ENCODE measurements at places on chromosomes 16 and 17.

- DNase-seq, result no peak
Measured at GRCh38 chr16:4096509-4096908, 19.7 kb downstream of the ADCY9 start.

DNA sequence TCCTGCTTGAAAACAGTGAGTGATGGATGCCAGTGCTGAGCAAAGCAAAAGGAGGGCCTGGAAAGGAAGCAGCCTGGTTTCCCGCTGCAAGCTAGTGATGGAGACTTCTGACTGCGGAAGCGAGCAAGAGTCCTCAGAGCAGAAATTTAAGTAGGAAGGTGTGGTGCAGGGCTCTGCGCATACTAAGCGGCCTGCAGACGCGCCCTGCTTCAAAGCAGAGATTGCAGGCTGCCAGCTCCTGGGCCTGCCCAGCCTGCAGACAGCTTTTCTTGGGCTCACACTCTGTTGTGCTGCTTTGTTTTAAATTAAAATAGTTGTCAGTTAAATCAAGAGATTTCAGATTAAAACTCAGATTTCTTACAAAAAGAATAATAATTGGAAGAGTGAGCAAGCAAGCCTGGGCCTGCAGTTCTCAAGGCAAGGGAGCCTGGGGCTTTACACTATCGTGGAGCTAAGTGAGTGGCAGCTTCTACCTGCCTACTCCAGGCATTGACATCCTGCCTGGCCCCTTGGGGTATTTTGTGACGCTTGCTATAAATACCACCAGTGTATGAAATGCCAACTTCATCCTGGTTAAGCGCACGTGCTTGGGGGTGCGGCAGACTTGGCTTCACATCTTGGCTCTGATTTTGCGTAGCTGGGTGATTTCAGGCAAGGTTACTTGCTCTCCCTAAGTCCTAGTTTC lies 237.3 kb downstream of the XYLT1 start:
- DNase-seq, result no peak

- DNase-seq, result no peak
Measured at GRCh38 chr16:28089992-28090365, 26.5 kb upstream of the GSG1L start.

- DNase-seq, result no peak
Measured at GRCh38 chr17:40303009-40303657, 5.8 kb upstream of the RARA start.

DNA sequence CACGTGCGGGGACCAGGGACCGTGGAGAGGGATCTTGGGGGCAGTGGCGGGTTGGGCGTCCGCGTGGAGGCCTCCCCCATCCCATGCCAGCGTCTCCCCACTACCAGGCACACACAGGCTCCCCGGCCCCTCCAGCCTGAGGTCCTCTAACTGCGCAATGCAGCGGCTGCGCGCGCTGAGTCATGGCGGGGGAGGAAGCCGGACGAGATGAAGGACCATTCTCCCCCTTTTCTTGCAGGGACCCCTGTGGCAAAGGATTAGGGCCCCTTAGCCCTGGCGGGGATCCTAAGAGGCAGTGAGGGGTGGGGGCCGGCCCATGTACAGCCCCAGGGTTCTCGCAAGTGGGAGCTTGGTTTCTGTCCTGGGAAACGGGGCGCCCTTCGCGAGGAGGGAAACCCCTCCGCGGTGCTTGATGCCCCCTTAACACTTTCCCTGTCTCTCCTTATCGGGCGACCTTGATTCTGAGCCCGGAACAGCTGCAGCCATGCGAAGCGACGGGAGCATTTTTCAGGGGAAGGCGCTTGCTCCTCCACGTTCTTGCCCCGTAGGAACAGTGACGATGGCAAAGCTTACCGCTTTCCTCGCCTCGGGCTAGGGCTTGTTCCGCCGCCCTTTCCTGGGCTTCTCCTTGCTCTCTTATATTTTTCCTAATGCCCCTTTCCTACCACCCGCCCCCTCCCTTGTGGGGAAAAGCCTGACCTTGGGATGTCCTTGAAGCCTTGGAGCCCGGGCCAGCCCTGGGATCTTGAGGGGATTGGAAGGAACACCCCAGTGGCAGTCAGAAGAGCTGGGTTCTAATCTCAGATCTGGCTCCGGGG lies 592 bp downstream of the ALDOA start:
- no peak for DNase-seq

GRCh38 chr17:61338000-61338798 lies 61.4 kb upstream of the TBX2 start:
- DNase-seq, result no peak

GRCh38 chr17:35752471-35752870 lies 568 bp downstream of the GAS2L2 start:
- no peak for DNase-seq

GRCh38 chr16:53429221-53429943 lies 4.9 kb upstream of the RBL2 start:
- DNase-seq, result no peak

All from liver (tissue), 10 donors.